Nephron progenitor cell (in vitro differentiated cells): ENCODE measurements at places on chromosomes 5 and 9.

- H3K27ac ChIP-seq, result no peak overlapping the region
- no peak for DNase-seq
- peaks cover 12% of the 10 kb centered on the region for H3K27me3 ChIP-seq
- H3K4me3 ChIP-seq, result no peak overlapping the region
- H3K36me3 ChIP-seq, result no peaks in the 10 kb centered on the region
Observed at GRCh38 chr9:21683484-21684175, 118.8 kb upstream of the MTAP start.

- H3K36me3 ChIP-seq, result no peaks in the 10 kb centered on the region
- peaks cover 15% of the 10 kb centered on the region for H3K4me1 ChIP-seq
- no peak overlapping the region for H3K4me3 ChIP-seq
- H3K27ac ChIP-seq, result no peak overlapping the region
- no peaks in the 10 kb centered on the region for H3K27me3 ChIP-seq
- no peak for DNase-seq
Observed at GRCh38 chr9:18676525-18676924, 202.6 kb downstream of the ADAMTSL1 start.

- H3K4me3 ChIP-seq, result no peak overlapping the region
- no peak for DNase-seq
- H3K4me1 ChIP-seq, result peaks cover 10% of the 10 kb centered on the region
- no peaks in the 10 kb centered on the region for H3K27me3 ChIP-seq
- peaks cover 81% of the 10 kb centered on the region for H3K36me3 ChIP-seq
Observed at GRCh38 chr5:83488821-83489220, 17.3 kb downstream of the VCAN start.

DNA sequence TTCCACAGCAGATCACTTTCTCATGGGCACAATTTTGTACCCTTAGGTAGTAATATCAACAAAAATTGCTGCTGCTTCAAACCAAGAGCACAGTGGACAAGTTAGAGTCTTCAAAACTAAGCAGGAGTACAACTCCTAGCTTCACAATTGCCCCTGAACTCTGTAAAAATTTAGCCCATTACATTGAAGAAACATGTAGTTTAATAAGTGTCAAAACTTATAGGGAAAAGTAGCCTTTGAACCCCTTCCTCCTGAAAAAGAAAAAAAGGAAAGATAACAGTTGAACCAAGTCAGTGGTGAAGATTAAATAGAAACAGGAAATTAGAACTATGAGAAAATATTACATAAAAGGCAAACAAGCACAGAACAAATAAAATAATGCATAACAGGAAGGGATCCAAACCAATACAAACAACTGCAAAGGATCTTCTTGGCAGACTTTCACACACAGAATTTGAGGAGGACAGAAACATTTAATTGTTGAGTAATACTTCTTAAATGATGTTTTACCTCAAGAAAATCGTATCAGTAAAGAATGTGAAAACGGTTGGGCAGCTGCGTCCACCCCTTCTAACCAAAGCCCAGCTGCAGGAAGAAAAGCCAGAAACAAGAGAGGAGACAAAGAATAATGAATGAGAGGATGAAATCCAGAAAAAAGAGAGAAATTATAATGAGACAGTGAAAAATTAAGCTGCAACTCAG, 636.0 kb downstream of the NR2F1-AS1 start:
- H3K27ac ChIP-seq, result peak overlapping the region; percentile 18
- peaks cover 24% of the 10 kb centered on the region for H3K36me3 ChIP-seq
- DNase-seq, result no peak
- no peaks in the 10 kb centered on the region for H3K4me1 ChIP-seq
- H3K4me3 ChIP-seq, result no peak overlapping the region

GRCh38 chr5:97150401-97150800, 8.0 kb upstream of the LIX1 start:
- H3K27me3 ChIP-seq, result peaks cover 4% of the 10 kb centered on the region
- H3K36me3 ChIP-seq, result no peaks in the 10 kb centered on the region
- peaks cover 12% of the 10 kb centered on the region for H3K4me1 ChIP-seq
- H3K27ac ChIP-seq, result no peak overlapping the region
- H3K4me3 ChIP-seq, result no peak overlapping the region

DNA sequence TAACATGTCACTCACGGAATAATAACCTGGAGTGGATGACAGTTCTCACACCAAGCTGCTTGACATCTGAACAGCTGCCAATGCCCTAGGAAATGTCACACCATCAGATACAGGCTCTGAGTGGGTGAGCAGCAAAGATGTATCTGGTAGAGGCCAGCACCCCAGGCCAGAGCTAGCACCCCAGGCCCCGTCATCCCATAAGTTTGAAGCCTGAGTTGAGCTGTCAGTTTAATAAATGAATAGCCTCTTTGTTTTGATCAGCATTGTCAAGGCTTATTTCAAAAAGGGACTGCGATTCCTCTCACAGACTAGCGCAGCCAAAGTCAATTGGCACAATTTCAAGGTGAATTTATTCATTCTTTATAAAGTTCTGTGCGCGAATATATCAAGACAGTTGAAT, 1327.1 kb downstream of the MAT2B start:
- H3K4me1 ChIP-seq, result no peaks in the 10 kb centered on the region
- no peak for DNase-seq
- no peak overlapping the region for H3K27ac ChIP-seq

DNA sequence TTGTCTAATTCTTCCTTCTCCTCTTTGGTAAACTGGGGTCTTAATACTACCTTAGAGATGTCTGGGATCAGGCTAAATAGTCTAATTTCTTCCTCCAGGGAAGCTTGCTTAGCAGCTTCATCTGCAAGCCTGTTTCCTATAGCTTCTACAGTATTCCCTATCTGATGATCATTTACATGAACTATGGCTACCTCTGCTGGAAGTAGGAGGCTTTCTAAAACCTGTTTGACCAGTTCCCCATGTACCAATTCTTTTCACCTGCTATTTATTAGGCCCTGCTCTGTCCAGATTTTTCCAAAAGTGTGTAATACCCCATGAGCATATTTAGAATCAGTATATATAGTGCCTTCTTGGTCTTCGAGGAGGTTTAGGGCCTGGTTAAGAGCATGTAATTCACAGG, 619.8 kb downstream of the HINT1 start:
- no peak overlapping the region for H3K4me3 ChIP-seq
- H3K27ac ChIP-seq, result no peak overlapping the region
- H3K36me3 ChIP-seq, result no peaks in the 10 kb centered on the region
- peaks cover 5% of the 10 kb centered on the region for H3K4me1 ChIP-seq

- DNase-seq, result no peak
- peaks cover 47% of the 10 kb centered on the region for H3K4me1 ChIP-seq
Observed at GRCh38 chr5:127586811-127587210, 62.1 kb upstream of the CTXN3 start.

GRCh38 chr9:98808411-98808815, 943 bp downstream of the GALNT12 start:
- no peak for DNase-seq
- H3K4me3 ChIP-seq, result peak overlapping the region; percentile 85
- H3K36me3 ChIP-seq, result no peaks in the 10 kb centered on the region

DNA sequence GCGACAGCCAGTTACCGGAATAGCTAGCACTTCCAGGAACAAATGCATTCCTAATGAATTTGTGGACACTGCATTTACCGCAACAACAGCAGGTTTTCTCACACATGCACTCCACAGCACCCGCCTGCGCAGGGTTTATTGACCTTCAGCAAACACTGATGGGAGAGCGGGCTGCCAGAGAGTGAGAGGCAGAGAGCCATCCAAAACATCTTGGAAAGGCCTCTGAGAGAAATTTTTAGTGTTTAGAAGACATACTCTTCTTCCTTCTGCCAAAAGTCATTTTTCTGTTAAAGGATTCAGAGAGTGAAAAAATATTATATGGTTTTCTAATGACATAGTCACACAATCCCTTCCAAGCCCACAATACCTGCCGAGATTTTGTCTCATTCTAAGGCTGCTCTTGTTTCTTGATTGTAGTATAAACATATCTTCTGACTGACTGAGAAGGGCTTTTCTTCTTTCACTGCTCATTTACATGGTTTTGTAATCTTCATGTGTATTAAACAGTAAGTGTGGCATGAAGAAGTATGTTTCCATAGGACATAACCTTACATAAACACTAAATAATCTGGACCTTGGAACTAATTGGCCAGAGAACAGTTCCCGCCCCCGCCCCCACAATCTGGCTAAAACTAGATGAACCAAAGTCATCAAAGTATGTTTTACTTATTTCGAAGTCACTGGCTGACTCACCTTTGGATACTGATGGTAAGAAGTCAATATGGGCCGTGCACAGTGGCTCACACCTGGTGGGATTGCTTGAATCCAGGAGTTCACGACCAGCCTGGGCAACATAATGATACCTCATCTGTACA, 432.5 kb upstream of the MEF2C start:
- peak overlapping the region; percentile 59 for H3K27ac ChIP-seq
- no peaks in the 10 kb centered on the region for H3K36me3 ChIP-seq
- H3K4me3 ChIP-seq, result no peak overlapping the region
- peaks cover 23% of the 10 kb centered on the region for H3K4me1 ChIP-seq

DNA sequence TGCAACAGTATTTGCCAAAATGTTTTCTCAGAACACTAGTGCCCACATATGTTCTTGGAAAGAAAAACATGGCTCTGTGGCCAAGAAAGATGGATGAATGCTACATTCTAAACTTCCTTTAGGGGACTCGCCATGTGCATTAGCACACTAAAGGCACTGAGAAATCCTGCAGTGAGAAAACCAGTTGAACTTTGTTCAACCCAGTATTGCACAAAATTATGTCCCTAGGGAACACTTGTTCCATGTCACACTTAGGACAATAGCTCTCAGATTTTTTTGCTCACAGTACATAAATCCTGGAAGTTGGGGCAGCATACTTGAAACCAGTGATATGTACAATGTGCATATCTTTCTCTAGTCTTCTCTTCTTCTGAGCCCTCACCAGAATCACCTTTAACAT, 96.6 kb downstream of the ADRB2 start:
- no peak for DNase-seq
- peaks cover 7% of the 10 kb centered on the region for H3K27me3 ChIP-seq
- H3K27ac ChIP-seq, result no peak overlapping the region
- H3K4me3 ChIP-seq, result no peak overlapping the region
- H3K36me3 ChIP-seq, result no peaks in the 10 kb centered on the region

- no peaks in the 10 kb centered on the region for H3K36me3 ChIP-seq
- no peak overlapping the region for H3K27ac ChIP-seq
- DNase-seq, result no peak
- H3K27me3 ChIP-seq, result peaks cover 3% of the 10 kb centered on the region
- H3K4me3 ChIP-seq, result no peak overlapping the region
- peaks cover 20% of the 10 kb centered on the region for H3K4me1 ChIP-seq
Observed at GRCh38 chr5:153888781-153889180, 149.9 kb downstream of the FAM114A2 start.

GRCh38 chr5:14421851-14422250, 159.7 kb upstream of the OTULINL start:
- H3K27me3 ChIP-seq, result no peaks in the 10 kb centered on the region
- no peak for DNase-seq
- peak overlapping the region; percentile 87 for H3K27ac ChIP-seq
- H3K36me3 ChIP-seq, result peaks cover 88% of the 10 kb centered on the region
- H3K4me3 ChIP-seq, result no peak overlapping the region

- H3K4me3 ChIP-seq, result no peak overlapping the region
- DNase-seq, result no peak
- H3K27me3 ChIP-seq, result no peaks in the 10 kb centered on the region
Observed at GRCh38 chr5:125476901-125477585, 730.6 kb upstream of the ZNF608 start.

DNA sequence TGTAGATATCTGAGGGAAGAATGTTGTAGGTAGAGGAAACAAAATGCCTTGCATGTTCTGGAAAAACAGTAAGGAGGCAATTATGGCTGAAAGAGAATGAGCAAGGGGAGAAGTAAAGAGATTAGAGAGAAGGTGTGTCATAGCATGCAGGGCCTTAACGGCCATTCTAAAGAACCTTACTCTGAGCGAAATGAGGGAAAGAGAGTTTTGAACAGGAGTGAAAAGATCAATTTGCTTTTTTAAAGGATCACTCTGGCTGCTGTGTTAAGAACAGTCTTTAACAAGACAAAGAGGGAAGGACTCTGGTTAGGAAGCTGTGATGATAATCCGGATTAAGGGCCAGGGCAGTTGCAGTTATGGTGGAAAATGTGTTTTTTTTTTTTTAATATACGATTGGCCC, 22.6 kb downstream of the PTBP3 start:
- no peaks in the 10 kb centered on the region for H3K27me3 ChIP-seq
- H3K36me3 ChIP-seq, result peaks cover 29% of the 10 kb centered on the region
- peaks cover 18% of the 10 kb centered on the region for H3K4me1 ChIP-seq
- H3K4me3 ChIP-seq, result no peak overlapping the region

- no peak overlapping the region for H3K4me3 ChIP-seq
- no peak overlapping the region for H3K27ac ChIP-seq
- H3K4me1 ChIP-seq, result no peaks in the 10 kb centered on the region
- no peaks in the 10 kb centered on the region for H3K27me3 ChIP-seq
- no peak for DNase-seq
- H3K36me3 ChIP-seq, result no peaks in the 10 kb centered on the region
Observed at GRCh38 chr5:118070041-118070440, 918.3 kb downstream of the DTWD2 start.

- H3K4me3 ChIP-seq, result no peak overlapping the region
- H3K4me1 ChIP-seq, result no peaks in the 10 kb centered on the region
- H3K36me3 ChIP-seq, result no peaks in the 10 kb centered on the region
- no peak overlapping the region for H3K27ac ChIP-seq
- no peak for DNase-seq
- H3K27me3 ChIP-seq, result no peaks in the 10 kb centered on the region
Observed at GRCh38 chr9:116765011-116765410, 77.9 kb downstream of the TRIM32 start.

DNA sequence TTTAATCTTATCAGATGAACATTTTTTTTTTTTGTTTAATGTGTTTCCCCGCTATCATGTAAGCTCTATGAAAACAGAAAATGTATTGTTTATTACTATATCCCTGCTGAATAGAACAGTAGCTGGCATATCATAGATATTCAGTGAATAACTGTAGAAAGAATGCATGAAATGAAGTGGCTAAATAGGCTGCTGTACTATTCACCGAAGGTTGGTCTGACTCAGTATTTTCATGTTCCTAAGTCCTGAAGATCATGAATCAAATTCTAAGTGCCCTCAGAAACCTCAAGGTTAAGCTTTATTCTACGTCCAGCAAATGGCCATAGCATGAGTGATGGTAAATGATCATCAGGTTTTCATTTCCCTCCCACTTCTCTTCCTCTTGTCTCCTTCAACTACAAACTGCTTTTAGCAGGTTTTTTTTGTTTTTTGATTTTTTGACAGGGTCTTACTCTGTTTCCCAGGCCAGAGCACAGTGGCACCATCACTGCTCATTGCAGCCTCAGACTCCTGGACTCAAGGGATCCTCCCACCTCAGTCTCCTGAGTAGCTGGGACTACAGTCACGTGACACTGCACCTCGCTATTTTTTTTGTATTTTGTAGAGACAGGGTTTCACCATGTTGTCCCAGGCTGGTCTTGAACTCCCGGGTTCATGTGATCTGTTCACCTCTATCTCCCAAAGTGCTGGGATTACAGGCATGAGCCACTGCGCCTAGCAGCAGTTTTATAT, 19.1 kb upstream of the ZFAND5 start:
- H3K27ac ChIP-seq, result no peak overlapping the region
- no peaks in the 10 kb centered on the region for H3K36me3 ChIP-seq
- no peak for DNase-seq
- H3K4me3 ChIP-seq, result no peak overlapping the region
- peaks cover 6% of the 10 kb centered on the region for H3K4me1 ChIP-seq

- peak; percentile 45 for DNase-seq
- peaks cover 5% of the 10 kb centered on the region for H3K36me3 ChIP-seq
- peak overlapping the region; percentile 57 for H3K27ac ChIP-seq
- peaks cover 59% of the 10 kb centered on the region for H3K4me1 ChIP-seq
Observed at GRCh38 chr5:107875833-107876232, 205.1 kb upstream of the EFNA5 start.
